NCI-H1105 (cell line): ENCODE measurements at places on chromosomes 6 and 20.

GRCh38 chr20:50191544-50192363 is 1.1 kb downstream of the CEBPB start:
- DNase-seq: peak; percentile 32

DNA sequence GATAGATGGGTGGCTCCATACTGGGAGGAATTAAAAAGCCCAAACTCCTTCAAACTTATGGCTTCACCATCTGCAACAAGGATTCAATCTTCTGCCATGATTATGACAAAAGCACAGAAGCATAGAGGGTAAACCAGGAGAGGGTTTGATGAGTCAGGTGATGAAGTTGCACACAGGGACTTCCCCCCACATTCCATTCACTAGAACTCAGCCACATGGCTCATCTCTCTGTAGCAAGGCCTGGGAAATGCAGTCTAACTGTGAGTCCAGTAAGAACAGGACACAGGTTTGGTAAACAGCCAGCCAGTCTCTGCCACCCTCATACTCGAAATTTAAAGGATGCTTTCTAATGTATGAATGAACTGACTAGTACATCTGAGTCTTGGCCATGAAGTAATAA is 142.9 kb downstream of the HIVEP2 start:
- no peak for DNase-seq

DNA sequence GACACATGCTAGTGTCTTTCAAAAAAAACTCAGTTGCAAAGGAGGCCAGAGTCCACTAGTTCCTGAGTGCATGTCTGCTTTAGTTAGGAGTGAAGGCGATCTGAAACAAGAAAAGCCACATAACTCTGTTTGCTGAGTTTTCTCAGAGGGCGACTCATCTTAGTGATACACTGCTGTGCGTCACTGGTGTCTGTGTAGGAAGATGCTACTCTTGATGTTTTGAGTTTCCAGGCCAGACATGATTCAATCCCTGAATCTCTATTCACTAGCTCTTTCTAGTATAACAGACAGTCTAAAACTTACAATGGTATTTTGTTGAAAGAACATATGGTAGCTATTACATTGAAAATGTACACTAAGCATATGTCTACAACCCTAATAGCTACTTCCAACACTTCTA is 60.9 kb downstream of the GFRAL start:
- no peak for DNase-seq

- DNase-seq: no peak
Observed at GRCh38 chr20:884983-885952, 30.9 kb downstream of the ANGPT4 start.

- DNase-seq: peak; percentile 40
Observed at GRCh38 chr20:63520934-63521601, 503 bp downstream of the PPDPF start.

DNA sequence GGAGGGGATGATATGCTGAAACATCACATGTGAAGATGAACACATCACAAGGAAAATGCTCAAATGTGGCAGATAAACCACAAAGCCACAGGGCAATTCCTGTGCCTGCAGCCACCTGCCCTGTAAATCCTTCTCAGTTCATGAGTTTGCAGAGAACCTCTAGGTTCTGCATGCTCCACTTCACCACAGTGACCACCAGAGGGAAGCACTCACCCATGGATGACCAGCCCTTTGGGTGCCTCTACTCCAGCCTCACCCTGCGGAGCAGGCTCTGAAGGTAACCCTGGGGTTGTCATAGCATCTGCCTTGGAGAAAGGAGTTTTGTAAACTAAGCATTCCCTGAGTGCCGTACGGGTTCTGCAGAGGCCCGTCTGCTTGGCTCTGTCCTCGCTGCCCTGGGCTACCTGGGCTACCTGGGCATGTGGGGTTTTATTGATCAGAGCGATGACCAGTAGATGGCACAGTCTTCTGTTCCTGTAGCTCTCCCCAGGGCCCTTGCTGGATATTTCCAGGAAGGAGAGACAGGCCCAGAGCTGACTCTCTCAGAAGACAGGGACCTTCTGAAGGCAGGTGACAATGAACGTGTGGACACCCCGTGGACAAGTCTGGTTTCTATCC is 31.7 kb upstream of the CST1 start:
- no peak for DNase-seq

- DNase-seq: no peak
Observed at GRCh38 chr20:61053487-61053886, 198.6 kb upstream of the CDH4 start.

DNA sequence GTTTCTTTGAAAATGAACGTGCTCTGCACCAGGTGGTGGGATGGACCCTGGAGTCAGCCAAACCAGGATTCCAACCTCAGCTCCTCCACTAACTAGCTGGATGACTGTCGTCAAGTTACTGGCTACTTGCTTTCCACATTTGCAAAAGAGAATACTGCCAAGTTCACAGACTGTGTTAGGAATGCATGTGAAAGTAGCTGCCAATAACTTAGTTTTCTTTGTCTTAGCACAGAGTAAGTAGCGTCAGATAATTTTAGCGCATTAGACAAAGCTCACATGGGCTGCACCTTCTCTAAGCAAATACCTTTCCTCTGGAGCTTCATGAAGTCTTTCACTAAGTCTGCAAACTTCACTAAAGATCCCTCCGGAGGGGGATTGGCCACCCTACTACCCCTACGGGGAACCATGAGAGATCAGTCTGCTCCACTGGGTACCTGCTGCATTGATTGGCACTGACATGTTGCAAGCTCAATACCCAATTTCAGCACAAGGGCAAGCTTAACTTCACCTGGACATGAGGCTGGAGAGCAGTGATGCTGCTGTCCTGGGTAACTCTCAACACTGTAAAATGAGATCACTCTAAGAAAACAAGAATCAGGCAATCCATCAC is 113.9 kb downstream of the MBOAT1 start:
- DNase-seq: no peak

- DNase-seq: no peak
Observed at GRCh38 chr20:47377122-47377722, 20.7 kb upstream of the ZMYND8 start.

DNA sequence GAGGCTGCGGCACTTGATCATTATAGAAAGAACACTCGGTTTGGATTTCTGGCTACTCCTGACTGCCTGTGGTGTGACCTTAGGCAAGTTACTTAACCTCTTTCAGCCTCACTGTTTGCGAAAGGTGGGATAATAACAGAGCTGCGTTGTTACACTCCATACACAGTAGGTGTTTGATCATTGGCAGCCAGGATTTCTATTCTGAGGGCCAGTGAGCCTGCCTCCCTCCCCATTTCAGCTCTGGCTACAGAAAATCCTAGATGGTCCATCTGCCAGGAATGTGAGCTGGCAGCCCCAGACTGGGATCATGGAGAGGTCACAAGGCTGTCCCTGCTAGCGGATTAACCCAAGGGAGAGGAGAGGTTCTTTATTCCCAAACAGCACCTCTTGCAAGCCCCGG is 2.7 kb downstream of the KCNB1 start:
- DNase-seq: no peak

GRCh38 chr20:33862709-33863403 is 51.7 kb downstream of the CHMP4B start:
- no peak for DNase-seq

DNA sequence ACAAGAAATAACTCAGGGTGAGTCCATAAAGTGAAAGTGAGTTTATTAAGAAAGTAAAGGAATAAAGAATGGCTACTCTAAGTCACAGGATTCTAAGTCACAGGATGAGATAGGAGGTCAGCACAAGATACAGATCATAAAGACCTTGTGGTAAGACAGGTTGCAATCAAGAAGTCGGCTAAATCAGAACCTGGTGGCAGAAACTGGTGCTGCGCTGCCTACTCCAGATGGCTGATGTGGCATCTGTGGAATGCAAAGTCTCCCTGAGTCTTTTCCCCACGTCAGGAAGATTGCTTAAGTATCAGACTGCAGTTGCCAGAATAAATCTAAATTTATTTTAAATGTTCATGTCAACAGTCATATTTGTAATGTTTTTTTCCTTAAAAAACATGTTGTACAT is 10.7 kb upstream of the KCNK15 start:
- no peak for DNase-seq

GRCh38 chr20:18808712-18809111 is 4.9 kb upstream of the SCP2D1 start:
- DNase-seq: no peak

GRCh38 chr6:31870385-31870921 is 7.8 kb upstream of the NEU1 start:
- no peak for DNase-seq

DNA sequence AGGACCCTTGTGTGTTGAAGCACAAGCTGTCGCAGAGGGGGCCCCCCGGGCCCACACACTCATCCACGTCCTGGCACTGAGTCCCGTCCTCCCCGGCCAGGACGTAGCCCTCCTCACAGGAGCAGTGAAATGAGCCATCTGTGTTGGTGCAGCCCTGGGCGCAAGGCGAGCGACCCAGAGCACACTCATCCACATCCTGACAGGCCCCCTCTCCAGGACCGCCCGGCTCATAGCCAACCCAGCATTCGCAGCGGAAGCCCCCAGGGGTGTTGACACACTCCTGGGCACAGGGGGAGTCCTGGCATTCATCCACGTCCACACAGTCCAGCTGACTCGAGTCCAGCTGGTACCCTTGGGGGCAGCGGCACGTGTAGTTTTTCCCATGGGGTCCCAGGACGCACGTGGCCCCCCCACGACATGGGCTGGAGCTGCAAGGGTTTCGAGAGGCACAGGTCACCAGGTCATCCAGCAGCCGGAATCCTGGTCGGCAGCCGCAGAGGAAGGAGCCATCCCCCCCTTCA is 1.2 kb downstream of the CD93 start:
- no peak for DNase-seq

DNA sequence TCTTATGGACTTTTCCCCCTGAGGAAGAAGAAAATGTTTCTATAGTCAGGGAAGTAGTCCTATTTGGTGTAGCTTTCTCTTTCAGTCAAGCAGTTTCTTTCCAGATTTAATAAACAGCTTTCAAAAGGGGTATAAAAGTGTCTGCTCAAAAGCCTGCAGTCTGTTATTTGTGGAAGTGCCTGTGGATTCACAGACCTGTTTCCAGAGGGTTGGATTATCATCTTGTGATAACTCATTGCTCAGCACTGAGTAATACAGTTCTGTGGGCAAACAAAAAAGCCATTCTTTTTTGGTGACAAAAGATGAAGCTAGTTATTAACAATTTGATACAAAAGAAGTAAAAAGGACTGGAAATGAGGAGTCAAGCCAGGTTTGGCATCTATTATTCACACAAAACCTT is 358.2 kb upstream of the ID4 start:
- no peak for DNase-seq

DNA sequence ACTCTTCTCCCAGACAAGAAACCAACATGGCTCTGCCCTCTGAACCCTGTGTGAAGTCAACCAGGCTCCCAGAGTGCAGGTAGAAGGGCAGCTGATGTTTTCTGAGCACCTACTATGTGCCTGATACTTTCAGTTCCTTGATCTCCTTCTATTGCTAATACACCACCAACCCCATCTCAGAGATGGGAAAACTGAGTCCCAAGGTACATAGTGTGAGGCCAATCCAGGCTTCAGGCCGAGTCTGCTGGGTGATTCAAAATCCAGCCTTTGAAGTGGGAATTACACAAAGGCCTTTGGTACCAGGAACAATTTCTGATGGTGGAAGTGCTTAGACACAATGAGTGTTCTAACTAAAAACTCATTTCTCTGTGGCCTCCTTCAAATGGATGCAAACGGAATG is 96.3 kb downstream of the NFATC2 start:
- DNase-seq: no peak

- DNase-seq: no peak
Observed at GRCh38 chr6:1285556-1285955, 26.3 kb upstream of the FOXQ1 start.

- DNase-seq: peak; percentile 67
Observed at GRCh38 chr6:52994839-52995088, 320 bp downstream of the GSTA4 start.

DNA sequence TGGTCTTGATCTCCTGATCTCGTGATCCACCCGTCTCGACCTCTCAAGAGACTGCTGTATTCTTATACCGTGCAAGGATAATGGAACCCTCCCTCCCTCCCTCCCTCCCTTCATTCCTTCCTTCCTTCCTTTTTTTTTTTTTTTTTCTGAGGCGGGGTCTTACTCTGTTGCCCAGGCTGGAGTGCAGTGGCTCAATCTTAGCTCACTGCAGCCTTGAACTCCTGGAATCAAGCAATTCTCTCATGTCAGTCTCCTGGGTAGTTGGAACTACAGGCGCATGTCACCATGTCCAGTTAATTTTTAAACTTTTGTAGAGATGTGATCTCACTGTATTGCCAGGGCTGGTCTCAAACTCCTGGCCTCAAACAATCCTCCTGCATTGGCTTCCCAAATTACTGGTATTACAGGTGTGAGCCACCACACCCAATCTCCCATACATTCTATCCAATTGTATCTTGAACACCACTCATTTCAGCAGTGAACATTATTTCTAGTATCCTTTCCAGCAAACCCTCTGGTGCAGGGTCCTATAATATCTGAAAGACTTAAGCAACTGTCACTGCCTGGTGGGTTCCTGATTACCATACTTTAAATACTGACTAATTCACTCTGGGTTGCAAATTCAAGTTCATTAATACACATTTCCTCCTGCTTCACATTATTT is 210.0 kb upstream of the ZNF217 start:
- DNase-seq: no peak

DNA sequence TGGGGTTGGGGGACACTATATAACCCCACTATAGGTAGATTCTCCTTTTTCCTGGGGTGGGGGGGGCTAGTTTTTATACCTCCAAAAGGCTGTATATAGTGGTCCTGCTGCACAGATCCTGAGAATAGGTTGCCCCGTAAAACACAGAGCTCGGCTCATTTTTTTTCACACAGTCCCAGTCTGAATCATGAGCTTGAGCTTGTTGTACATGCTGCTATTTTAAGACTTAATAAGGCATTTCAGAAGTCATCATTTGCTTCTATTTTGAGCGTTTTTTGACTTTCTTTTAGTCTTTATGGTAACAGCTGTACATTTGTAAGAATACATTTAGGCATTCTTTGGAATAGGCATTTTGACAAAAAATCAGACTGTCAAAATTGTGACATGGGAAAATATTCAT is 30.5 kb downstream of the SLC9A8 start:
- DNase-seq: no peak

DNA sequence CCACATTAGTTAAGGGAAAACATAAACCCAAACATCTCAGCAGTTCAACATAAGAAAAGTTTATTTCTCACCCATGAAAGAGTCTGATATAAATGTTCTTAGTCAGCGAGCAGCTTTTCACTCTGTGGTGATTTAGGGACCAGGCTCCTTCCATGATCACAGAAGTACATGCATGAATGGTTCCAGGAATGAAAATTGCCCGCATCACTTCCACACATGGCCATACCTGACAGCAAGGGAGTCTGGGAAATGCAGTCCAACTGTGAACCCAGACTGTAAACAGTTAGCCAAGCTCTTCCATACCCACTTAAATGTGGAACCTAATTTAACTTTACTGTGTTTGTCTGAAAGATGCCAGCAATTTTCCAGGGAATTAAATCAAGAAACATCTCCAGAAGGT is 353.9 kb downstream of the HACE1 start:
- DNase-seq: no peak

DNA sequence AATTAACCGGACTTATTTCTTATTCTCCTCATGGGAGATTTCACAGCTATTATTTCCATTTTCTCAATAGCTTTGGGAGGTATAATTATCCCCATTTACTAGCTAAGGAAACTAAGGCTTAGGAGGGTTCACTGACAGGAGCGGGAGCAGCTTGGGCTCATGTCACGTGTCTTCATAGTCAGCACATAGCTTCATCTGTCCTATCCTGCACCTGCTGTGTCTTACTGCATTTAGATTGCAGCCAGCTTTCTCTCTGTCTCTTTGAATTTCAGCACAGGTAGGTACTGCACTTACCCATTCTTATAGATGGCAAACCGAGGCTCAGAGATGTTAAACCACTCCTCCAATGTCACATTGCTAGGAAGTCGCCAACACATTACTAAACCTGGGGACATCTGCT is 839.9 kb downstream of the MAFB start:
- DNase-seq: no peak

- DNase-seq: no peak
Observed at GRCh38 chr20:11902285-11902697, 15.4 kb upstream of the BTBD3 start.
